MCF 10A (cell line): ENCODE measurements at places on chromosomes 11 and 22. TPM values are rescaled to one million over a fixed set of nuclear protein-coding genes. Genes with fewer than 3 reads are reported as not detected.

- H3K27ac ChIP-seq, result no peak overlapping the region
- H3K36me3 ChIP-seq, result no peaks in the 10 kb centered on the region
- H3K27me3 ChIP-seq, result no peaks in the 10 kb centered on the region
- peaks cover 15% of the 10 kb centered on the region for H3K4me1 ChIP-seq
- no peak overlapping the region for H3K4me3 ChIP-seq
These were observed 216.3 kb upstream of the SYN3 start for GRCh38 chr22:33274214-33275072.

DNA sequence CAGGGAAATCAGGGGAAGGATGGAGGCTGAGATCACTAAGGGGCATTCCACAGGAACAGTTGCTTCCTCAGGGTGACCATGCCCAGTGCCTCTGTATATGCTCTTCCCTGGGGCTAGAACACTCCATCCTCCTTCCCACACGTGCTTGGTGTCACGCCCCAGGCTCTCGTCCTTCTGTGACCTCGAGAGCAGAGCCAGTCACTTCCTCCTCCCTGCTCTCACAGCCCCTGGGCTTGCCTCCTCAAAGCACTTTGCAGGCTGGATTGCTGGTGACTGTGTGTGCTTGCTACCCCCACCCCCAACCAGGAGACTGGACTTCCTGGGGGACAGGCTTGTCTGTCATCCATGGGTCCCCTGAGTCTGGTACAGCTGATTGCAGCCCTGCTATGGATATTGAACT lies 56.5 kb upstream of the AMPD3 start:
- H3K4me1 ChIP-seq, result peaks cover 12% of the 10 kb centered on the region
- no peaks in the 10 kb centered on the region for H3K27me3 ChIP-seq
- no peaks in the 10 kb centered on the region for H3K36me3 ChIP-seq
- H3K4me3 ChIP-seq, result no peak overlapping the region
- H3K27ac ChIP-seq, result no peak overlapping the region

- no peak overlapping the region for H3K27ac ChIP-seq
- no peaks in the 10 kb centered on the region for H3K4me1 ChIP-seq
- peaks cover 7% of the 10 kb centered on the region for H3K36me3 ChIP-seq
- DNase-seq, result peak; percentile 83
These were observed 10.4 kb upstream of the PPARA start for GRCh38 chr22:46139895-46140350.

DNA sequence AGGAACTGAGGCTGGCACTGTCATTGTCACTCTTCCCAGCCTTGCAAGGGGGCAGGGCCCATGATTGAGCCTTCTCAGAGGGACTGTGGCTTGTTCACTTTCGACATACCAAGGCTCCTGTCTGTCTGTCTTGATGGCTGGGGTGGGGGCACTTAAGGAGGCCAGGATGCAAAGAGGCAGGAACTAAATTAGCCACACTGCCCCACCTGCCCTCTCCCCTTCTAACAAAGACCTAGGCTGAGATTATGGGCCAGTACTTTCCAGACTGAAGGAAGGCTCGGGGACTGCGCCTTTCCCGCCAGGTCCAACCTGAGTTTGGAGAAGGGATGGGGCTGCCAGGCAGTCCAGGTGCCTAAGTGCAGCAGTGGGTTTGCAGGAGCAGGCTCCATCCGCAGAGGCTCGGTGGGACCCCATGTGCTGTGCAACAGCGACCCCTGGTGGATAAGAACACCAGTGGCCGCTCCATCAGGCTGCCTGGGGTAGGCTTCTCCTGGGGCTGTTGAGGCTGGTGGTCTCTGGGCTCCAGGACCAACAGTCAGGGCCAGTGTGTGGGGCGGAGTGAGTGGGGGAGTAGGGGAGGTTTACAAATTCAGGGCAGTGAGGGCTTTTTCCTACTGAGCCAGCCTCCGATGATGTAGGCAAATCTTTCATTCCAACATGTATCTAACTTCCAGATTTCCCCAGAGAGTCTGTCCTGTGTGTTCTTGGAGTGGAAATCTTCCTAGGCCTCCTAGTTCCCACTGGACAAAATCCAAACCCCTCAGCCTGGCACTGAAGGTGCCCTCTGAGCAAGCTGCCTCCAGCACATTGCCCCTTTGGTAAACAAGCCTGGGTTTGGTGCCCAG lies 93.9 kb downstream of the INSC start:
- H3K27me3 ChIP-seq, result no peaks in the 10 kb centered on the region
- H3K4me3 ChIP-seq, result no peak overlapping the region
- H3K36me3 ChIP-seq, result no peaks in the 10 kb centered on the region
- no peak overlapping the region for H3K27ac ChIP-seq
- DNase-seq, result peak; percentile 71

GRCh38 chr11:131868629-131869507 lies 498.5 kb downstream of the NTM start:
- no peak overlapping the region for H3K4me3 ChIP-seq
- H3K4me1 ChIP-seq, result no peaks in the 10 kb centered on the region
- no peaks in the 10 kb centered on the region for H3K27me3 ChIP-seq
- H3K36me3 ChIP-seq, result no peaks in the 10 kb centered on the region
- no peak overlapping the region for H3K27ac ChIP-seq

The MYO18B gene
- 0.07 TPM in 1 of 2 replicates, not detected in the other for total RNA-seq

The OVOL1 gene
- not detected in 2 replicates for total RNA-seq

The PKDREJ gene
- total RNA-seq, result not detected in 2 replicates

GRCh38 chr11:62383822-62384221 lies 35.0 kb upstream of the SCGB1A1 start:
- H3K4me3 ChIP-seq, result no peak overlapping the region
- peaks cover 10% of the 10 kb centered on the region for H3K4me1 ChIP-seq
- H3K27ac ChIP-seq, result no peak overlapping the region
- no peaks in the 10 kb centered on the region for H3K36me3 ChIP-seq
- no peak for DNase-seq

The TRIM6 gene
- total RNA-seq, result 0.74 and 0.75 TPM in 2 replicates

DNA sequence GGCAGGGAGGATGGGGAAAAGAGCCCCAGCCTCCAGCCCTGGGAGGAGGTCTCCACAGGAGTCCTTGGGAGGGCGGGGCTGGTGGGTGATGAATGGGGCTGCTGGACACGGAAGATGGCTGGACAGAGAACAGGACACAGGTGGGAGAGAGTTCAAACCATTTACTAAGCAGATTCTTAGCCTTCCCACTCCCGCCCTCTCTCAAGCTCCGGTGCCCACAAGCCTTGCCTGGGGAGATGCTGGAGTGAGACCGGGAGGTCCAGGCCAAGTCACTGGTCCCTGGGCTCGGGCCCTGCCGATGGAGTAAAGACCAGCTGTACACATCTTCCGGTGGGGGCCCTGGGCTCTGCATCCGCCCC lies 1.4 kb downstream of the CLDN5 start:
- H3K4me3 ChIP-seq, result no peak overlapping the region
- H3K4me1 ChIP-seq, result no peaks in the 10 kb centered on the region
- H3K36me3 ChIP-seq, result peaks cover 4% of the 10 kb centered on the region
- DNase-seq, result no peak
- H3K27me3 ChIP-seq, result no peaks in the 10 kb centered on the region

GRCh38 chr11:9132203-9132878 lies 40.9 kb upstream of the SCUBE2 start:
- no peaks in the 10 kb centered on the region for H3K27me3 ChIP-seq
- no peak for DNase-seq

DNA sequence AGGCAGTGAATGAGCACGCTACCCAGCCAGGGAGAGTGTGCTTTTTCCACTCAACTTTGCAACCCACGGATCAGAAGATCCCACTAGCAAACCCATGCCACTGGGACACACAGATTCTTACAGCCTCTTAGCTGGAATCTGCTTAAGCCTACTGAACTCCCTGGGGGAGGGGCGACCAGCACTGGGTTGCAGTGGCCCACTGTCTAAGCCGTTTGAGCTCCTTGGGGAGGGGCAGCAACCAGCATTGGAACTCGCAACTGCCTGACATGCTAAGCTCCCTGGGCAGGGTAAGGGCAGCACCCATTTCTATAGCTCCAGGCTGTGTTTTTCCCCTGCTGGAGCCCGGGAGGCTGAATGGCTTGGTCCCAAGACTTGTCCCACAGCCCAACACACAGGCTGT lies 99.6 kb downstream of the FAM168A start:
- H3K27ac ChIP-seq, result no peak overlapping the region
- H3K36me3 ChIP-seq, result peaks cover 4% of the 10 kb centered on the region
- no peak overlapping the region for H3K4me3 ChIP-seq
- DNase-seq, result no peak

GRCh38 chr11:84541731-84542340 lies 1085.3 kb downstream of the DLG2 start:
- H3K4me3 ChIP-seq, result no peak overlapping the region
- DNase-seq, result no peak
- H3K27ac ChIP-seq, result no peak overlapping the region
- no peaks in the 10 kb centered on the region for H3K36me3 ChIP-seq

DNA sequence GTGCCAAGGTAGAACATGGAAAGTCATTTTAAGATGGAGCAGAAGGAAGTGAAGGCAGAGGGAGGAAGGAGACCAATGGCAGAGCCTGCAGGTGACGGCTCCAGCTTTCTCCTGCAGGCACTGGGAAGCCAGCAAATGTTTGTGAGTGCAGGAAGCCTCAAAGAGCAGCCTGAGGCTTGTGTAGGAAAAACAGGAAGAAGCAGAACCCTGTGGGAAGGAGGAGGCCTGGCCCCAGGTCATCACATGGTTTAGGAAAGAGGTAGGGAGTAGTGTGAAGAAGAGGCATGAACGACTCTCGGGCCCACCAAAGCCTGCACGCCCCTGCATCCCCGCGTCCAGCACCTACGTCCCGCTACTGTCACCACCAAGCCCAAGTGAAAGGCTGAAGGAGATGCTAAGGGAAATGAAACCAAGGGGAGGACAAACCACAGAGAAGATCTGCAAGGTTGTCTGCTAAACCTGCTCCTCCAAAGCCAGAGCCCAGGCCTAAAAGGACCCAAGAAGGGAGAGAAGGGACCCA lies 151.5 kb downstream of the CHST1 start:
- no peaks in the 10 kb centered on the region for H3K4me1 ChIP-seq
- H3K27ac ChIP-seq, result no peak overlapping the region
- DNase-seq, result no peak
- no peak overlapping the region for H3K4me3 ChIP-seq

DNA sequence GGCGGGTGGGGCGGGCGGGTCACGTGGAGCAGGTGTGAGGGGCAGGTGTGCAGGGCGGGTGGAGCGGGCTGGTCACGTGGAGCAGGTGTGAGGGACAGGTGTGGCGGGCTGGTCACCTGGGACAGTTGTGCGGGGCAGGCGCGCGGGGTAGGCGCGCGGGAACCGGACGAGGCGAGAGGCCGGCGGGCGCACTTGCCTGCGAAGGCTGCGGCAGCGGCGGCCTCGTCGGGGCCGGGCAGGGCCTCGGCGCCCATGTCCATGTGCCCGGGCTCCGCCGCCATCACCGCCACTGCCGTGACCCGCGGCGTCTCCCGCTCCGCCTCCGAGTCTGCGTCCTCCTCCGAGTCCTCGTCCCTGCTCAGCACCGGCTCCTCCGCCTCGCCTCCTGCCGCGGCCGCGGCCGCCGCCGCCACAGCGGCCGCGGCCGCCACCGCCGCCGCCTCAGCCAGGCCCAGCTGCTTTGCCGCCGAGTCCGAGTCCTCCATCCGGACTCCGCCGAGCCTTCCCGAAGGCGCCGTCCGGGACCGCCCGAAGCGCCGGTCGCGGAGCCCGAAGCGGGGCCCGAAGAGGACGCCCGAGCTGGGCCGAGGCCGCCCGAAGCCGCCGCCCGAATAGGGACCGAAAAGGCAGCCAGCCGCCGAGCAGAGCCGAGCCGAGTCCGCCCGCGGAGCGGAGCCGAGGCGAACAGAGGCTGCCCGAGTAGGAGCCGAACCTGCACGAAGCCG lies at the start of gene DEAF1:
Gene DEAF1, minus strand, starts transcription at position 660 of the 725 bp plus-strand sequence. Its CDS starts 175 bp downstream, at position 485.
- H3K27me3 ChIP-seq, result no peaks in the 10 kb centered on the region
- H3K4me1 ChIP-seq, result peaks cover 33% of the 10 kb centered on the region
- peak within 1 kb of the TSS; percentile 81 for H3K4me3 ChIP-seq
- peaks cover 37% of the 10 kb centered on the region for H3K36me3 ChIP-seq
- peak; percentile 97 for DNase-seq

The OR51B5 gene
- total RNA-seq, result not detected in 2 replicates

The TMA7B gene
- total RNA-seq, result not detected in 2 replicates

The ZBED4 gene
- total RNA-seq, result 15.9 and 16.4 TPM in 2 replicates

The MADD gene
- total RNA-seq, result 23.4 and 24.8 TPM in 2 replicates

DNA sequence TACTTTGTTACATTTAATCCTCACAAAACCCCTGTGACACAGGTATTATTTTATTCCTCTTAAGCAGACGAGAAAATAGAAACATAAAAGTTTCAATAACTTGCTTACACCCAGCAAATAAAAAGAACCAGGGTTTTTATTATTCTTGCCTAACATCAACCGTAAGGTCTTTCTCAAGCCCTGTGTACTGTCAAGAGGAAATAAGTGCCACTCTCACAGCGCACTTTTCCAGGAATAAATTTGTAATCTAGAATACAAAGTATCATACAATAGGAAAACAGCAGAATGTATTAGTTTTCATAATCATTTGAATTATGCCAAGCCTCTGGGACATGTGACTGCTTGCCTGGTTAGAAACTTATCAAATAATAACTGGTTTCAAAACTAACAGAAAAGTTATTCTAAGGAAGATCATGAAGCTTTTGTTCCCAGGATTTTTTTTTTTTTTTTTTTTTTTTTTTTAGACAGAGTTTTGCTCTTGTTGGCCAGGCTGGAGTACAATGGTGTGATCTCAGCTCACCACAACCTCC lies 7.4 kb downstream of the CCDC34 start:
- no peak for DNase-seq
- no peaks in the 10 kb centered on the region for H3K27me3 ChIP-seq
- H3K4me1 ChIP-seq, result no peaks in the 10 kb centered on the region
- no peak overlapping the region for H3K27ac ChIP-seq

- H3K27ac ChIP-seq, result no peak overlapping the region
- no peak for DNase-seq
- no peak overlapping the region for H3K4me3 ChIP-seq
- no peaks in the 10 kb centered on the region for H3K27me3 ChIP-seq
- H3K36me3 ChIP-seq, result peaks cover 7% of the 10 kb centered on the region
- H3K4me1 ChIP-seq, result peaks cover 33% of the 10 kb centered on the region
These were observed 2.5 kb downstream of the SELENOM start for GRCh38 chr22:31104869-31105268.

The SLC22A25 gene
- total RNA-seq, result not detected in 2 replicates

The MS4A6A gene
- not detected in 2 replicates for total RNA-seq

GRCh38 chr22:27747396-27748221 lies 53.9 kb downstream of the MN1 start:
- H3K4me3 ChIP-seq, result peak overlapping the region; percentile 44
- peaks cover 13% of the 10 kb centered on the region for H3K36me3 ChIP-seq
- peaks cover 57% of the 10 kb centered on the region for H3K4me1 ChIP-seq
- no peaks in the 10 kb centered on the region for H3K27me3 ChIP-seq
- peak overlapping the region; percentile 88 for H3K27ac ChIP-seq

The NLRP10 gene
- total RNA-seq, result 0.42 and 1.3 TPM in 2 replicates
